Sigmoid colon (tissue), 7 donors: ENCODE measurements at places on chromosomes 7 and 10.

- H3K4me3 ChIP-seq: no peak overlapping the region
- no peaks in the 10 kb centered on the region for H3K27me3 ChIP-seq
- no peaks in the 10 kb centered on the region for H3K36me3 ChIP-seq
Observed at GRCh38 chr10:79153745-79154144, 85.0 kb downstream of the ZMIZ1 start.

GRCh38 chr10:131789516-131789915 lies 111.3 kb upstream of the PPP2R2D start:
- H3K27me3 ChIP-seq: no peaks in the 10 kb centered on the region
- H3K36me3 ChIP-seq: no peaks in the 10 kb centered on the region
- DNase-seq: peak; percentile 20
- no peaks in the 10 kb centered on the region for H3K4me1 ChIP-seq
- H3K27ac ChIP-seq: no peak overlapping the region

GRCh38 chr7:74271742-74272141 lies 17.5 kb upstream of the CLIP2 start:
- H3K27me3 ChIP-seq: no peaks in the 10 kb centered on the region
- peaks cover 13% of the 10 kb centered on the region for H3K4me1 ChIP-seq
- no peak overlapping the region for H3K4me3 ChIP-seq
- no peaks in the 10 kb centered on the region for H3K36me3 ChIP-seq

- H3K4me3 ChIP-seq: no peak overlapping the region
- H3K27ac ChIP-seq: no peak overlapping the region
- H3K27me3 ChIP-seq: no peaks in the 10 kb centered on the region
- H3K4me1 ChIP-seq: peaks cover 10% of the 10 kb centered on the region
- no peaks in the 10 kb centered on the region for H3K36me3 ChIP-seq
Observed at GRCh38 chr7:24477398-24478136, 95.7 kb upstream of the PALS2 start.

DNA sequence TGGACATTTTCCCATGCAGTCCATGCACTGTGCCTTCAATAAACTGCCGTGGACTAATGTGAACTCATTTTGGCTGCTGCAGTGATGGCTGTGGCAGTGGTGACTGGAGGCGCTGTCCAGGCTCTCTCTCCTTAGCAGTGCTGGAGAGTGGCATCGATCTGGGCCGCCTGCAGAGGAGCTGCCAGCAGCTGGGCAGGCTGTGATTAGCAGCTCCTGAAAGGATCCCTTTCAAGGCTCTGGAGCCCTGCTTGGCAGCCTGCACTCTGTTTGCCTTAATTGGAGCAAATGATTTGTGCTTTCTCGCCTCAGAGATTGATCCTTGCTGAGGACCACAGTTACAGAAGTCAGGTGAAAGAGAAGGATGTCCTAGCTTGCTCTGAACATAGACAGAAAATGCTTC lies 130.1 kb upstream of the VWC2 start:
- no peaks in the 10 kb centered on the region for H3K4me1 ChIP-seq
- no peak for DNase-seq
- H3K4me3 ChIP-seq: no peak overlapping the region
- H3K36me3 ChIP-seq: no peaks in the 10 kb centered on the region
- H3K27ac ChIP-seq: no peak overlapping the region

GRCh38 chr10:129766611-129767550 lies 197.2 kb downstream of the EBF3 start:
- no peaks in the 10 kb centered on the region for H3K27me3 ChIP-seq
- DNase-seq: peak; percentile 53
- H3K4me3 ChIP-seq: no peak overlapping the region
- H3K27ac ChIP-seq: no peak overlapping the region
- no peaks in the 10 kb centered on the region for H3K4me1 ChIP-seq

DNA sequence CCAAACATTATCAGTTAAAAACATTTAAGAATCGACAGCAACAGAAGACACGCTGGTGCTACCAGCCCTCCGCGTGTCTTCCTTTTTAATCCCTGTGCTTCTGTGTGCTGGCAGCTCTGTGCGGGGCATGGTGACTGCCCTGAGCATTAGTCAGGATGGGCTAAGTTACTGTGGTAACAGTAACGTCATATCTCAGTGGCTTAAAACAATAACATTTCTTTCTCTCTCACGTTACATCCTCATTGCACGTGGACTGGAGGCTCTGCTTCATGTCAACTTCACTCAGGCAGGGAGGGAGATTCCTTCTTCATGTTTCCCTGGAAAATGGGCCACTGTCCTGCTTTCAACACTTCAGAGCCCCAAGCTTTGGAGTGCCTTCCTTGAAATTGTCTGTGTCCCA lies 378.5 kb downstream of the CCSER2 start:
- DNase-seq: peak; percentile 79
- peaks cover 18% of the 10 kb centered on the region for H3K4me1 ChIP-seq
- H3K4me3 ChIP-seq: no peak overlapping the region
- no peaks in the 10 kb centered on the region for H3K36me3 ChIP-seq
- H3K27ac ChIP-seq: peak overlapping the region; percentile 78

GRCh38 chr7:92534572-92534971 lies 6.0 kb downstream of the RBM48 start:
- H3K27me3 ChIP-seq: no peaks in the 10 kb centered on the region
- H3K27ac ChIP-seq: no peak overlapping the region
- peaks cover 20% of the 10 kb centered on the region for H3K4me1 ChIP-seq
- H3K36me3 ChIP-seq: peaks cover 36% of the 10 kb centered on the region
